ENCODE measurements at places on chromosomes 7 and 10.

GRCh38 chr10:48236199-48236621 is 38.3 kb downstream of the FRMPD2 start:
- no peak for DNase-seq

DNA sequence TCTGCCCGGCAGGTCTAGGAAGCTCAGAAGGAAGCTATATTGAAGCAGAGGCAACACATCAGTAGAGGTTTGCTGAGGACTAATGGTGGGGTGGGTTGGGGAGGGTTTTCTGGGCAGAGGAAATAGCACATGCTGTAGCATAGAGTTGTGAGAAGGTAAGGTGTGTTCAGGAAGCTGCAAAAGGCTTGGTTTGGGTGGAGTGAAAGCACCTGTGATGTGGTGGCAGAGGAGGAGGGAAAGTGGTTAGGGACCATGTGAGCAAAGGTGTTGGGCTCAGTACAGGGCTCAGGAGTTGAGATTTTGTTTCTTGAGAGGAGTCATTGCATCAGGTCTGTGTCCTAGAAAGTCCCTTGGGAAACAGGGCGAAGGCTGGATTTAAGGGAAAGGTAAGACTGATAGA is 294.6 kb downstream of the SORCS3 start:
- DNase-seq: no peak

GRCh38 chr7:127803626-127804025 is 151.6 kb downstream of the SND1 start:
- DNase-seq: no peak

DNA sequence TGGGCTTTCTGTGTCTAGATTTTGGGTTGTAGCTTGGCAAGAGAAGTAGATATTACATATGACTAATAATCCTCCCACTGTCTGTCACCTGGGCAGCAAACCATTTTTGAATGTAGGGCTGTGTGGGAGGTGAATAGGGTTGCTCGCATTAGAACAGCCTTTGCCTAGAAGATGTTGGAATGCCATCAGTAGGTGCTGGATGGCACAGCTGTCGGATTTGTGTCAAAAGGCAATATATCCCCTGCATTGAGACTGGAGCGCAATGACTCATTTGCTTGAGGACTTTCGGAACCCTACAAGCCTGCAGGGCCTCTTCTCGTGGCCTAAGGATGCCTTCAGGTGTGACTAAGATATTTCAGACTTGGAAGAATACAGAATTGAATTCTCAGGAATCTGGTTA is 323.8 kb downstream of the GPR158 start:
- DNase-seq: no peak

- DNase-seq: no peak
Measured at GRCh38 chr10:12825260-12825849, 176.2 kb downstream of the CCDC3 start.

GRCh38 chr10:126262233-126262838 is 125.9 kb downstream of the ADAM12 start:
- no peak for DNase-seq

- no peak for DNase-seq
Measured at GRCh38 chr10:59148701-59149100, 27.7 kb upstream of the PHYHIPL start.

DNA sequence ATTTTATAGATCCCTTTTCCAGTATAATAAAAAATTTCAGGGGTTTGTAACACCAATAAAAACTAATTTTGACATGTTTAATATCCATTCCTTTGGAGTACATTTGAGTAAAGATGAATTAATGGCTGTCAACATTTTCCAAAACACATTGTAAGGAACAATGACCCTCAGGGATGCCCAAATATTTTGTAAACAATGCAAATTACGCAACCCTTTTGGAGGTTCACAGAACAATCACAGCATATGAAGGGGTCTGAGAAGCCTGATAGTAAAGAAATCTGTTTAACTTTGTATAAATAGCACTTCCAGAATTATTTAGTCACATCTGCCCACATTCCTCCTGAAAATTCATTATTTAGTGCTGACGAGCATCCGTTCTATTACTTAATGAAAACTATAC is 152.8 kb upstream of the FEZF1 start:
- no peak for DNase-seq

DNA sequence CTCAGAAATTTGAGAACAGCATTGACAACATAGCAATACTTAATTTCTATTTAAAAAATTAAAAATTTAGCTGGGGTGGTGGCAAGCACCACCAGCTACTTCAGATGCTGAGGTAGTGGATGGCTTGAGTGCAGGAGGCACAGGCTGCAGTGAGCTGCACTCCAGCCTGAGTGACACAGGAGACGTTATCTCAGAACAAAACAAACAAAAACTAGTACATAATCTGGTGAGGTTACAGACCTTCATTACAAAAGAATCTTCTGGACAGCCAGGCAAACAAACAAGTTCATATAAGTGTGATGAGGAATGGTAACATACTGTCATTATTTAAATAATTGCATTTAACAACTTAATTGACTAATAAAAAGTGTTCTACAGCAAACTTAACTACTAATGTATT is 77.0 kb upstream of the OIT3 start:
- DNase-seq: no peak

DNA sequence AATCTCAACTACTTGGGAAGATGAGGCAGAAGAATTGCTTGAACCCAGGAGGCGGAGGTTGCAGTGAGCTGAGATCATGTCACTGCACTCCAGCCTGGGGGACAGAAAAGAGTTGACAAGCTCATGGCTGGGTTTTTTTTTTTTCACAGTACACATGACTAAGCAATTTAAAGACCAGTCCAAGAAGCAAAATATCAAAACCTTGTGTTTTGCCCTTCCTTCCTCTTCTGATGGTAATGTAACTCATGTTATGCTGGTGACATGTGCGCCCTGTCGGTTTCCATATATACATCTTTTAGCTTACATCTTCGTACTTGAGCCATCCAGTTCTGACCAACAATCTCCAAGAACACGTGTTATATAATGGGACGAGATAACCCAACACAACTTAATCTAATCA is 237.7 kb upstream of the PLXDC2 start:
- no peak for DNase-seq

GRCh38 chr10:26797340-26797739 is 63.4 kb downstream of the ABI1 start:
- no peak for DNase-seq

- DNase-seq: no peak
Measured at GRCh38 chr7:2197436-2198155, 35.1 kb downstream of the MAD1L1 start.

DNA sequence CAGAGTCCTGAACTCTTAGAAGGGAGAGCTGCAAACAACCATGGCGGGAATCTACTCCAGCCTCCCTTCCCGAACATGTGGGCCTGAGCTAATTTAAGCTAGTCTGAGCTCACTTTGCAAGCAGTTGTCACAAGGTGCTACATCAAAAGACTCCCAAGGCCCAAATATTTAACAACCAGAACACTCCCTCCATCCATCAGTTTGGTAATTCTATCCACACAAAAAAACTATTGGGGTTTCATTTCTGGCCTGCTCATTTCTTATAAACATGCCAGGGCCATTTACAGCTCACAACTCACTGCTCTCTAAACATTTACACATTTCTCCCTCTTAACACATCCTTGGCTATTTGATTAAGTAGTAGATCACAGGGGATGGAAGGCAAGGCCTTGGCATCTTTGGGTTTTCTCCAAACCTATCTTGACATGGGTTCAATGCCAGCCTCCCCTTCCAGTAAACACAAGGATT is 263.4 kb downstream of the KCNMA1 start:
- DNase-seq: no peak

- peak; percentile 68 for DNase-seq
Measured at GRCh38 chr7:30224511-30225062, 59.8 kb upstream of the ZNRF2 start.

DNA sequence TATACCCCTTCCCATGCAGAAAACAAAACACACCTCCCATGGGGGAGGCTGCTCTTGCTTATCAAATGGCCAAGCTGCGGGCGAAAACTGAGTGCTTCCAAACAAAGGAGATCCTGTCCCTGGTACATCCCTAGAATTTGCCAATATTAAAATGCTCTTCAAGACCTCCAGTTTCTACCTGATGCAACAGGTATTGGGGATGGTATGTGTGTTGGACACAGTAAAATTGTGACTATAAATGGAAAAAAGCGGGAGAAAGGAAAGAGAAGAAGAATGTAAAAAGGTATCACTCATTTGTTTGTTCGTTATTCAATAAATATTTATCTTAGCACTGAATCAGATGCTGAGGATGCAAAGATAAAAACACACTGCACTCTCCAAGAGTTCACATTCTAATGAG is 123.9 kb downstream of the KMT2E start:
- DNase-seq: no peak

- no peak for DNase-seq
Measured at GRCh38 chr10:35462491-35462934, 126.2 kb downstream of the CCNY start.

DNA sequence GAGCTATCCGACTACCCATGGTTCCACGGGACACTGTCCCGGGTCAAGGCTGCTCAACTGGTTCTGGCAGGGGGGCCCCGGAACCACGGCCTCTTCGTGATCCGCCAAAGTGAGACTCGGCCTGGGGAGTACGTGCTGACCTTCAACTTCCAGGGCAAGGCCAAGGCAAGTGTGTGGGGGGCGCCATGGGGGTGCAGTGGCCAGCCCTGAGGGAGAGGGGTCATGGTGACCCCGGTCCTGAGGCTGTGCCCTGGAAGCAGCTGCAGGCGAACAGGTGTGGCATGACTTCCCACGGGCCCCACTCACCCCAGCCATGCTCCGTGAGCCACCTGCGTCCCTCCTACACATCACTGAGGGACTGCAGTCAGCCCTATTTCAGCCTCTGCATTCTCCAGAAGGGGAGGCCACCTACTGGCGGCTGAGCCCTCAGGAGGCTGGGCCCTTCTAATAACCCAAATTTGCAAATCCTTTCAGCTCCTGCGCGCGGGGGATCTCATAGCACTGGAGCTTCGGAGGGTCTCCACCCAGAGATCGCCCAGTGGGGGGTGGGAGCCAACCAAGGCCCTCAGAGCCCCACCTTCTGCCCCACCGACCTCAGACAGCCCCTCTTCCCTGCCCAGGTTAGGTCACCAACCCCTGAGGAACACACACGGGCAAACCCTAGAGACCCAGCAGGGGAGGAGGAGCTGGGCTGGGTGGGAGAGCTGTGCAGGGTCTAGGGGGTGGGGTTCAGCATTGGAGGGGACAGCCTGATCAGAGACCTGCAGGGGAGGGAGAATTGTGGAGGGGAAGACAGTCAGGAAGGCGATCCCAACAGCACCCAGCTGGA is 30.8 kb downstream of the SH2B2 start:
- no peak for DNase-seq

GRCh38 chr10:22699976-22700375 is 14.4 kb downstream of the PIP4K2A start:
- DNase-seq: no peak

GRCh38 chr10:58853668-58854067 is 322.8 kb upstream of the PHYHIPL start:
- DNase-seq: no peak

DNA sequence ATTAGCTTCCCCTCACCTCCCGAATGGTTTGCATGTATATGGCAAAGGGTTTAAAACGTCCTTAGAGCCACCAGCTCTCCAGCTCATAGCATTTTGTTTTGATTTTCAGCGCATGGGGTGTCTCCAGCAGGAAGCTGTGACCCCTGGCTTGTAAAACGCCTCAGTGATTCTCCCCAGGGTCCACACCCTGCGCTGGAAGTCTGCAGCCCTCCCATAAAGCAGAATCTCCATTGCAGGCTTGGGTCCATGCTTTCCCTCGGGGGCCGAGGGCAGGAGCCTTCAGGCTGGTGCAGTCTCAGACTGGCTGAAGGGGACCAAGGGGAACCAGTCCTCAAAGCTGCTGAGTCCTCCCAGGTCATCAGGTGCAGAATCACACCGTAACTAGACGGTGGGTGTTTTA is 109.7 kb downstream of the VIPR2 start:
- DNase-seq: no peak

DNA sequence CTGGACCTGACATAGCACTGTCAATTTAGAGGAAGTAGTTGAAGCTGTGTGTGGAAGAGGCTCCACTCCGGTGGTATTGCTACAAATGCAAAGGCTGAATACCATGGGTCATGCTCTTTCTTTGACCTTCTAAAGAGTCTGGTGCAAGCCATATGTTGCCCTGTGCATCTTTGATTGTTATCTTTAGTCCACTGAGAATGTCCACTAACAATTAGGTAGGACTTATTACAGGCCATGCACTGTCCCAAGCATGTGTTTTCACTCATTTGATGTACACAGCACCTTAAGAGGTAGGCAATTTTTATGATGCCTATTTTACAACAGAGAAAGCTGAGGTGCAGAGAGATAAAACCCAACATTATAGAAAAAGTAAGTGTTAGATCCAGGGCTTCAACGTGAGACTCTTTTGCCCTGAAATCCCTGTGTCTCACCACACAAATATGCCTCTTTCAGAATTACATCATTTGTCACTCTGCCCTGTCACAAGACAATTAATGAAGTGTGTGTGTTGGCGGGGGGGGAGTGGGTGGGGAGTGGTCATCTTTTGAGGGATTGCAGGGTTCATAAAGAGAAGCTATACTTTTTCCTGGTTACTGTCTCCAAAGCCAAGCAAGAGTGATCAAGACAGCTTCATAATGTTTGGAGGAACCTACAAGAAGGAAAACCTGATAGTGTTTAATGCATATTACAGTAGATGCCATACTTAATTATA is 637.6 kb upstream of the IGFBP3 start:
- DNase-seq: no peak

- DNase-seq: no peak
Measured at GRCh38 chr10:75145590-75145989, 34.1 kb downstream of the SAMD8 start.

DNA sequence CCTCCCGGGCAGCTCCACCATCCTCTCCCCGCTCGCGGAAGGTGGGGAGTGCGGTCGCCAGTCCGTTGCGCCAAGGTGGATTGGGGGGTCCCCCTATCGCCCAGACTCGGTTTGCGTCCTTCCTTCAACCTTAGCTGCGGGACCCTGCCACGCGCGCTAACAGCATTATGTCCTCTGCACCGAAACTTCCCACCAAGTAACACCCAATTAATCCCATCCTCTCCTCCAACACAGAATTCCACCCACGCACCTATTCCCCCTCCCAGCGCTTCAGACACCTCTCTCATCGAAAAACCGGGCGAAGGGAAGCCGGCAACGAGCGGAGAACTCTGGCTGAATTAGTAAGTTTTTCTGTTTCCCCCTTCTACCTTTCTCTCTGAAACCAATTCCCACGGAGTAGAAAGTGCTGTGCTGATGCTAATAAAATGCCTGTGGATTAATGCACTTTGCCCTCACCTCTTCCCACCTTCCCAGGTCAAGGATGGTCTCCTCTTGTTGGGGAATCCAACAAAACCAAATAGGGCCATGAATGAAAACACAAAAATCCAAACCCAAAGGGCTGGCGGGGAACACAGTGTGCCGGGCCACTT is 947 bp downstream of the HOXA3 start:
- no peak for DNase-seq

GRCh38 chr10:43292755-43293676 is 26.2 kb upstream of the RASGEF1A start:
- no peak for DNase-seq

- no peak for DNase-seq
Measured at GRCh38 chr7:151864561-151864960, 12.4 kb downstream of the PRKAG2 start.

All from smooth muscle cell of the brain vasculature (primary cell).